Lower lobe of right lung (tissue), 2 donors: ENCODE measurements at places on chromosomes 6 and 20. TPM values are rescaled to one million over a fixed set of nuclear protein-coding genes. Genes with fewer than 3 reads are reported as not detected.

- DNase-seq = no peak
- no peak overlapping the region for H3K27ac ChIP-seq
- no peak overlapping the region for H3K4me3 ChIP-seq
- no peaks in the 10 kb centered on the region for H3K36me3 ChIP-seq
Observed at GRCh38 chr20:23640671-23641667, 3.2 kb upstream of the CST3 start.

Gene SLC12A5
- 1.2 TPM for total RNA-seq

GRCh38 chr6:155120034-155120433 lies 124.9 kb downstream of the TIAM2 start:
- no peaks in the 10 kb centered on the region for H3K36me3 ChIP-seq
- H3K4me1 ChIP-seq = no peaks in the 10 kb centered on the region
- no peaks in the 10 kb centered on the region for H3K27me3 ChIP-seq
- no peak overlapping the region for H3K27ac ChIP-seq
- no peak for DNase-seq
- no peak overlapping the region for H3K4me3 ChIP-seq

Gene SESN1
- total RNA-seq = 37.9 TPM

DNA sequence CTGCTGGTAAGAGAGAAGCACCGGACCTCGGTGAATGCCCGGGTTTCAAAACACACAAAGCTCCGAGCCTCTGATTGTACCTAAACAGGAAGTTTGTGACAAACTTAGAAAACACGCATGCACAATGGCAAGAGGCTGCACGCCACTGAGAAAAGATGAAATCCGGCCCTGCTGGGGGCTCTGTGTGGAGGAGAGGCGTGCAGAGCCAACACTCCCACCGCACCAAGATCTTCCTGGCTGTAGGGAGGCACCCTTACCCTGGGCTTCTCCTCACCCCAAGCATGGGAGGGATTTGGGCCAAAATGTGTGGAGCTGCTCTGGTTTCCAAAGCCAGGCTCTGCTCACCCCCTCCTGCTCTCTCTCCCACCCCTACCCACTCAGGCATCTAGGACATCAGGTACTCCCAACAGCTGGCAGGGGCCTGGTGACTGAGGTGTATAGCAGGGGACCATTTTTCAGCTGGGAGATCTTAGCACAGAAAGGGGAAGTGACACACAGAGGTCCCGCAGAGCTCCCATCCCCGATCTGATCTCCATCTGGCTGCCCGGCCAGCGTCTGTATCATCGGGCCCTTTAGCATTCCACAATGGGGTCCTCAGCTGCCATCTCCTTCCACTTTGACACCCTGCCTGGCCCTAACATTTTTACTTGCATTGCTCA lies 84.2 kb downstream of the TRERF1 start:
- H3K27me3 ChIP-seq = no peaks in the 10 kb centered on the region
- peak; percentile 55 for DNase-seq
- peak overlapping the region; percentile 80 for H3K27ac ChIP-seq
- H3K36me3 ChIP-seq = no peaks in the 10 kb centered on the region

DNA sequence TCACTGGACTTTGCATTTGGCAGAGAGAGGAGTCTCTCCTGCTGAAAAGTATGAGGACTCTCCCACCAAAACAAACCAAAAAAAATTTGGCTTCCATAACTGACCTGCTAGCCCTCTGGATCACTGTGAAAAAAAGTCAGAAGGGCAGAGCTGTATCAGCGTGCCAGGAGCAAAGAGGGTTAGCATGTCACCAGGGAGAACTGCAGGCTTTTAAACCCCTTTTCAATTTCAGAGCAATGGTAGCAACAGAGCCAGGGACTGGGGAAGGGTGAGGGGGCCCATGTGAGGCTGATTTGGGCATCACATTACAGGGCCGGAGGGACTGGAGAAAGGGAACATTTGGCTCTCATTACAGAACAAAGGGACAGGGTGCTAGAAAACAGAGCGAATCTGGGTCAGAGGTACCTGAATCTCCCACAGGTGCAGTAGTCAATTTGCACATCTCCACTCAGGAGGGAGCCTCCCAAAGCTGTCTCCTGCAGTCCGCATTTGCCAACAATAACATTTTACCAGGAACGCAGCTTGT lies 185.7 kb upstream of the EYA4 start:
- H3K27ac ChIP-seq = no peak overlapping the region
- H3K4me1 ChIP-seq = no peaks in the 10 kb centered on the region
- no peaks in the 10 kb centered on the region for H3K27me3 ChIP-seq
- DNase-seq = no peak
- no peaks in the 10 kb centered on the region for H3K36me3 ChIP-seq

- peaks cover 3% of the 10 kb centered on the region for H3K4me1 ChIP-seq
- no peaks in the 10 kb centered on the region for H3K27me3 ChIP-seq
- no peaks in the 10 kb centered on the region for H3K36me3 ChIP-seq
- DNase-seq = no peak
- no peak overlapping the region for H3K27ac ChIP-seq
Observed at GRCh38 chr6:53594596-53594995, 49.7 kb upstream of the GCLC start.

Gene CBLN4
- 1.2 TPM for total RNA-seq

Gene RGS19
- total RNA-seq = 57.5 TPM

- peaks cover 60% of the 10 kb centered on the region for H3K4me1 ChIP-seq
- no peak overlapping the region for H3K4me3 ChIP-seq
- H3K27ac ChIP-seq = no peak overlapping the region
- no peak for DNase-seq
- H3K27me3 ChIP-seq = no peaks in the 10 kb centered on the region
- H3K36me3 ChIP-seq = no peaks in the 10 kb centered on the region
Observed at GRCh38 chr20:36115925-36116324, 38.6 kb upstream of the EPB41L1 start.

DNA sequence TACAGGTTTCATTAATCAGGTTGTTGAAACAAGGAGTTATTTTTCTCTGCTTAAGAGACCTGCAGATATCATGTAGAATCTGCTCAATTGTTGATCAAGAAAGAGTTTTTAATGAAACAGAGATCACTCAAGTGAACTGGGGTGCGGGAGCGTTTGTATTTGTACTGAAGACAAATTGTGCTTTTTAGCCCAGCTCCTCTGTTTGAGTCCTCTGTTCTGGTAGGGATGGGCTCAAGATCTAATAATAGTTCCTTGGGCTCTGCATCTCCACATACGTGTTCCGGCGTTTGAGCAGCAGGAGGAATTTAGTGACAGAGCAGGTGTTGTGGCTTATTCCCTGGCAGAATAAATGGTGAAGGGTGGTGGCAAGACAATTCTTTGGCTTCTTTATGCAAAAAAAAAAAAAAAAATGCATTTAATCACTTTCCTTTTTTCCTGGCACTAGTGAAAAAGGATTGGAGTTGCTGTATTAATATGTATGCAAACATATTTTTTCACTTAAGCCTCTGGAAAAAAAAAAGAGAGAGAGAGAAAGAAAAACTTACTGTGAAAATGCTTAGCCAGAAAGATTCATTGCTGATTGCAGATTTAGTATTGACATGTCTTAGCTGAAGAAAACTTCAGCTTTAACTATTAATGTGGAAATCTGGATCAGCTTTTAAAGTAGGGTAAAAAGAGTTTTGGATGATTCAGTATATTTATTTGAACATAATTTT lies 4.0 kb downstream of the CITED2 start:
- DNase-seq = no peak
- peak overlapping the region; percentile 99 for H3K27ac ChIP-seq
- peak overlapping the region; percentile 93 for H3K4me3 ChIP-seq
- H3K27me3 ChIP-seq = no peaks in the 10 kb centered on the region
- H3K36me3 ChIP-seq = peaks cover 22% of the 10 kb centered on the region

Gene SPACA1
- not detected for total RNA-seq

Gene NUP43
- total RNA-seq = 22.0 TPM

Gene SNRNP48
- total RNA-seq = 9.3 TPM

DNA sequence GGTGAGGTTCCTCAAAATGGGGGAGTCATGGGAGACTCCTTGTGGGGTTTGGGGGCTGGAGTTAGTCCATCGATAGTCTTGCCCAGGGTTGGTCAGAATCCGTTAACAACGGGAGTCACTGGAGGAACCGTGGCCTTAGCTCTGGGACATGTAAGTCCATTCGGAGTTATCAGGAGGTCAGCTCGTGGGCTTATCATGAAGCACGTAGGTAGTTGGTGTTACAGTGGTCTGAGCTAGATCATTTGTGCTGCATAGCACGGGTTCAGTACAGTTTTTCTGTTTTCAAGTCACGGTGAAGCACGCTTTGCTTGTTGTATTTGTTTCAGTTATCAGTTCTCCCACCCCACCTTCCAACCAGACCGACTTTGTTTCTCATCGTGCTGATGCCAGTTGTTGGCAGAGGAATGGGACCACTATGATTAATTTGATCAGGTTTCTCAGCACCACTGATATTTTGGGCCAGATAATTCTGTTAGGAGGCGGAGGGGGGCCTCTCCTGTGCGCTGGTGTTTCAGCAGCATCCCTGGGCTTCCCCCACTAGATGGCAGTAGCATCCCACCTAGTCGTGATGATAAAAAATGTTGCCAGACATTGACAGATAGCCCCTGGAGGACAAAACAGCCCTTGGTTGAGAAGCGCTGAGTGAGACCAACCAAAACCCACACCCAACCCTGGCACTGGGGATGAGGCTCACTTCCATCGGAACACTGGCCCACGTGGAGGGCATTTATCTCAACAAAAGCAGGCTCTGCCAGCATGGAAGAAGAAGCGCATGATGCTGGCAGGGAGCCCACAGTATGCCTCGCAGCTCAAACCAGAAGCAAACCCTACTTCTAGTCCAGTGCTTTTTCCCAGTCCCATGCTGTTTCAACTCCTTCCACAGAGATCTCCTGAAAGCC lies 2.2 kb upstream of the APMAP start:
- peak; percentile 68 for DNase-seq
- no peaks in the 10 kb centered on the region for H3K36me3 ChIP-seq
- H3K4me3 ChIP-seq = no peak overlapping the region
- no peak overlapping the region for H3K27ac ChIP-seq

Gene TRPC4AP
- 63.2 TPM for total RNA-seq

GRCh38 chr6:78688668-78689067 lies 178.7 kb upstream of the IRAK1BP1 start:
- H3K4me3 ChIP-seq = no peak overlapping the region
- no peak overlapping the region for H3K27ac ChIP-seq
- H3K36me3 ChIP-seq = no peaks in the 10 kb centered on the region
- H3K27me3 ChIP-seq = no peaks in the 10 kb centered on the region

DNA sequence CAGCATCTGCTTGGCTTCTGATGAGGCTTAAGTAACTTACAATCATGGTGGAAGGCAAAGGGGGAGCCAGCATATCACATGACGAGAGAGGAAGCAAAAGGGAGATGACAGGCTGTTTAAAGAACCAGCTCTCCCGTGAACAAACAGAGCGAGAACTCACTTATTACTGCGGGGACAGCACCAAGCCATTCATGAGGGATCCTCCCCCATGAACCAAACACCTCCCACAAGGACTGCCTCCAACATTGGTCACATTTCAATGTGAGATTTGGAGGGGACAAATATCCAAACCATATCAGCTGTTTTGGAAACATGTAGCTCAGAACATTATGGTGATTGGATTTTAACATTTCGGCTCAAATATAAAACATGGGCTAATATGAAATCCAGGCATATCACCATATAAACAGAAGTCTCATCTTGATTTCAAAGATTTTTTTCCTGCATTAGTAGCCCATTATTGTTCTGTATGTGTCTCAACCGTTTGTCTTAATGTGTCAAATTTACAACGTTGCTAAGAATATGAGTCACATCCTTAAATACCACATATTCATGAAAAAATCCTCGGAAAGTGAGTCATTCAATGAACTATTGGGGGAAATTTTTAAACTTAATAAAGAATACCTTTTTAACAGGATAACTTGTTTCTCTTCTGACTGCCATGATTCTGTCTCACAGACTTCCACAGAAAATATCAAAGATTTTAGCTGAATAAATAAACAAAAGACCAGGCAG lies 894.3 kb downstream of the TFAP2A start:
- no peaks in the 10 kb centered on the region for H3K4me1 ChIP-seq
- DNase-seq = no peak
- H3K36me3 ChIP-seq = no peaks in the 10 kb centered on the region
- H3K27ac ChIP-seq = no peak overlapping the region

Gene ATP6V1G2
- 1.6 TPM for total RNA-seq

Gene UNC5CL
- 1.1 TPM for total RNA-seq

Gene MED23
- 28.9 TPM for total RNA-seq

Gene LY6G6D
- not detected for total RNA-seq

GRCh38 chr20:46089167-46089416 lies 670 bp downstream of the NCOA5 start:
- no peaks in the 10 kb centered on the region for H3K27me3 ChIP-seq
- peaks cover 51% of the 10 kb centered on the region for H3K4me1 ChIP-seq
- no peaks in the 10 kb centered on the region for H3K36me3 ChIP-seq

Gene SRSF12
- total RNA-seq = not detected

Gene CLVS2
- total RNA-seq = 0.03 TPM

Gene OR12D3
- not detected for total RNA-seq

Gene REM1
- 2.3 TPM for total RNA-seq

Gene RNF39
- 2.5 TPM for total RNA-seq

DNA sequence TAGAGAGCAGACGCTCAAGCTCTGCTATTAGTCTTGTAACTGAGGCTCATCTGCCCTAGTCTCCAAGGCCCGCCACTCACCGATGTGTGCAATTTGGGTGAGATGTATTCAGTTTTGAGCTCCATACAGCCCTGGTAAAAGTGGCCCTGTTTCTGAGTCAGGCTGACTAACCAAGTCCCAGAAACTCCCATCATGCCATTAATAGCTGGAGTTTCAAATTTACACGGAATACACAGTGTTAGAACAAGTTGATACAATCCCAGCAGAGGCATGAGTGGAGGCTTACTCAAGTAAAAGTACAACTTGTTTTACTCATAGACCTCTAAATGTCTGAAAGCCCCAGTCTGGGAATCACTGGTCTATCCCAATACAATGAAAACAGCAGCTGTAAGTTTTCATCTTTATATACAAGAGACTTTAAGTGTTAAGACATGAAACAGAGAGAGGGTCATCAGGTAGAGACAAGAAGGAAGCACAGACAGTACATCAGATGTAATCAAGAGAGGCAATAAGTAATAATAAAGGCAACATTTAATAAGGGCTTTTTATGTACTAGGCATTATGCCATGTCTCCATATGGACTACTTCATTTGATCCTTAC lies 42.4 kb downstream of the RTN4IP1 start:
- no peak overlapping the region for H3K27ac ChIP-seq
- H3K4me1 ChIP-seq = no peaks in the 10 kb centered on the region
- no peaks in the 10 kb centered on the region for H3K27me3 ChIP-seq
- H3K36me3 ChIP-seq = peaks cover 39% of the 10 kb centered on the region
- no peak overlapping the region for H3K4me3 ChIP-seq
- DNase-seq = no peak

Gene PRICKLE4
- 12.1 TPM for total RNA-seq

DNA sequence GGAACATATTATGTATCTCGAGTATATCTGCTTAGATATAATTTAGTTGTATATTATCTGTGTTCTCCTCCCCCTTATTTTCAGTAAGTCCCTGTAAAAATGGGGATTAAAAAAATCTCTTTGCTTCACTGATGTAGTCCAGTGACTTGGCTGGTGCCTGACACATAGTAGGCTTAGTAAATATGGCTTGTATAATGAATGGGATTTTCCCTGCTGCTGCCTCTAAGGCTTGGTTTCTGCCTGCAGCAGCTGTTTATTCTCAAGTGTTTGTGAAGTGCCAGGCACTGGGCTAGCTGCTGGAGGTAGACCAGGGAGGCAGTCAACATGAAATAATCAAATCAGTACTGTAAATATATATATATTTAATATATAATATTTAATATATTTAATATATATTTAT lies 1.6 kb upstream of the ZFP64 start:
- no peak overlapping the region for H3K4me3 ChIP-seq
- peaks cover 5% of the 10 kb centered on the region for H3K4me1 ChIP-seq
- H3K36me3 ChIP-seq = no peaks in the 10 kb centered on the region
- H3K27me3 ChIP-seq = no peaks in the 10 kb centered on the region
